ENCODE measurements at places on chromosomes 3 and 15. TPM values are rescaled to one million over a fixed set of nuclear protein-coding genes. Genes with fewer than 3 reads are reported as not detected.
A peak's percentile ranks its signal among the peaks of the same experiment; 100 is the strongest.

PLSCR5 gene
- not detected for total RNA-seq

- no peak for DNase-seq
These were observed 11.0 kb downstream of the GABRA5 start for GRCh38 chr15:26877831-26878230.

RTP1 gene
- total RNA-seq: not detected

GRCh38 chr3:124763644-124764358, 33.5 kb downstream of the UMPS start:
- DNase-seq: no peak

DNA sequence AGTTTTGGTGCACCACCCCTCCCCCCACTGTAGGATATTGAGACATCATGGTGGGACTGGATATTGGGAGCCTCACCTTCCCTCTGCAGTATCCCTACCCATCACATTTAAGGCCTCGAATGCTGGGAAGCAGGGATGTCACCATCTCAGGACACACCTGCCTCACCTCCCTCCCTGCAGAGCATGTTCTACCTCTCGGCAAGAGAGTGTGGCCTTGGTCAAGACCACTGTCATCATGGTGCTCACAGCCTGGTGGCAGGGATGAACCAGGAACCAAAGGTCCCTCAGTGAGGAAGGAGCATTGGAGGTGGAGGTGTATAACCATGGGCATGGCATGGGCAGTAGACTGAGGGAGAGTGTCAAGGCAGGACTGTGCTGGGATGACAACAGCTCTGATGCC, 104.8 kb downstream of the CORO2B start:
- DNase-seq: no peak

GRCh38 chr3:49124991-49125670, 4.5 kb upstream of the USP19 start:
- DNase-seq: no peak

- DNase-seq: peak; percentile 83
These were observed 12.7 kb downstream of the ATP10A start for GRCh38 chr15:25850154-25851111.

- DNase-seq: no peak
These were observed 28.0 kb upstream of the PTX3 start for GRCh38 chr3:157408499-157409149.

GRCh38 chr3:71125738-71126137, 457.8 kb downstream of the FOXP1 start:
- DNase-seq: no peak

DNA sequence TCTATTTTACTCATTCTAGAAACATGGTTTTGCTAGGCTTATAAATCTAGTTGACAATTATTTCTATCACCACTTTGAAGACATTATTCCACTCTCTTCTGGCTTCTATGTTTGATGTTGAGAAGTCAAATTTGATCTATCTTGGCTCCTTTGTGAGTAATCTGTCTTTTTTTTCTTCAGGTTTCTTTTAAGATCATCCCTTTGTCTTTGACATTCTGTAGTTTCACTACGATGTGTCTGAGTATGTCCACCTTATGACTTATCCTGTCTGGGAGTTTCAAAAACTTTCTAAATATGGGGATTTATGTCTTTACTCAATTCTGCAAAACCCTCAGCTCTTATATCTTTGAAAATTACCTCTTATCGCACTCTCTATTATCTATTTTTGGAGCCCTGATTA, 41.0 kb upstream of the TMEM158 start:
- DNase-seq: no peak

GCNT3 gene
- total RNA-seq: not detected

DNA sequence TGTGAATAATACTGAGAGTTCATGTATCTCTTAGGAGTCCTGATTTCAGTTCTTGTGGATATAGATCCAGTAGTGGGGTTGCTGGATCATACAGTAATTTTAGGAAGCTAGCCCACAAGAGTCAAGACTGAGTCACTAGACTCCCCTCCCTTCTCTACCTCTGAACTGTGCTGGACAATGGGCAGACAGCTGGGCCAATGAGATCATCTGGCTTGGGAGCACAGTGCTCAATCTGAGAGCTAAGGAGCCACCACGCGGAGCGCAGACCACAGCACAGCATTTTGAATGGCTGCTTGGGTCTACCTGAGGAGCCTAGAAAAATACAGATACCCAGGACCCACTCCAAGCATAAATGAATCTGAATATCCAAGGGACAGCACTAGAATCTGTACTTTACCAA, 32.5 kb downstream of the WNT5A start:
- no peak for DNase-seq

- DNase-seq: no peak
These were observed 53.2 kb upstream of the RBSN start for GRCh38 chr3:15152184-15152583.

- no peak for DNase-seq
These were observed 73.4 kb downstream of the CCK start for GRCh38 chr3:42192334-42193200.

AHSG gene
- total RNA-seq: not detected

HDC gene
- total RNA-seq: 0.40 TPM

MUSTN1 gene
- total RNA-seq: 0.40 TPM

- no peak for DNase-seq
These were observed 481.4 kb upstream of the CFAP20DC start for GRCh38 chr3:59531066-59531745.

DNA sequence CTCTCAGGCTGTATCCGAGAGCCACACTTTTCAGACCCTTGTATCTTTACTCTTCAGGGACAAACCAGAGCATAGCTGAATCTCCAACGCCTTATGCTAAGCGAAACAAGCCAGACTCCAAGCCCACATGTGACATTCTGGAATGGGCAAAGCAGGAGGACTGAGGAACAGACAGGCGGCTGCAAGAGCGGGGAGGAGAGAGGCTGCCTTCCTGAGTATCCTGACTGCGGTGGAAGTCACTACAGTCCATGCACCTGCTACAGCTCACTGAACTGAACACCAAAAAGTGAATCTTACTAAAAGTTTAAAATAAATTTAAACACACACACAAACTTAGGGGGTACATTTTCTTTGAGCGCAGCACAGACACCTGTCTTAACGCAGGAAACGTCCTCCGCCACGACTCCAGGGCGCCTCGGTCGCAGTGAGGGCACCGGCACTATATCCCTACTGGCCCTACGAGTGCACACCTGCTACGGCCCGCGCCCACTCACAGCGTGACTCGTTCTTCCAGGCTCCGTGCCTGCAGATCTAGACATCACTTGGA, 1.4 kb downstream of the CYFIP1 start:
- DNase-seq: no peak

- no peak for DNase-seq
These were observed 10.5 kb upstream of the ANO10 start for GRCh38 chr3:43632269-43632733.

SEC22A gene
- total RNA-seq: 14.5 TPM

GRCh38 chr3:148400754-148401153, 296.9 kb upstream of the AGTR1 start:
- no peak for DNase-seq

DNA sequence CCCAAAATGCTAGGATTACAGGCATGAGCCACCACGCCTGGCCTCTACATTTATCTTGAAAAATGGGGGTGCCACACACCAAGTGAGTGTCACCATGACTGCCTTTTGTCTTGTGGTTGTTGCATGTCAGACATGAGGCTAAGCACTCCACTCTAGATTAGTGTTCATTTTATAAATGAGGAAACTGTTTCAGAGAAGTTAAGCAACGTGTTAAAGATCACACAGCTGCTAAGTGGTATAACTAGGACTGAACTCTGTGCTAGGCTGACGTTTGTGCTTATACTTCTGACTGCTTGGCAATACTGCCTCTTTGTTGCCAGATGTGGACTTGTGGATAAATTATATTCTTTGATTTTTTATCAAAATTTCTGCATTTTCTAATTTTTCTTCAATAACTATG, 50.8 kb upstream of the SMAD6 start:
- DNase-seq: no peak

- no peak for DNase-seq
These were observed 89.7 kb downstream of the TRIM42 start for GRCh38 chr3:140767566-140767965.

- DNase-seq: no peak
These were observed 180.5 kb upstream of the RASGRP1 start for GRCh38 chr15:38745126-38745525.

DNA sequence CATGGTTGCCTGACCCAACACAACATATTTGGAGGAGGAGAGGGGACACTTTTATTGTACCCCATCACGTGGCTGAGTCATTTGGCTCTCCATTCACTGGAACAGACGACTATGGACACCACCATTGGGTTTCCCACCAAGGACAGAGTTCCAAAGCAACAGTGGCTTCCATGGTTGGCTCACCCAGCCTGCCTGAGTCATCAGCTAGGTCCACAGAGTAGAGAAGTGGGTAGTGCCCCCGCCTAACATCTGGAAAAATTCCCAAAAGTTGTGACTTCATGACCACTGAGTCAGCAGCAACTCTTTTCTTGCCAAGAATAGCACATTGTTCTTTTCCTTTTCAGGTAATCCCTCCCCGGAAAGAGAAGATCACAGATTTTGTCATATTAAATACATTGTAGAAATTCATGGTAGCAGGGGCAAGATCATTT, 3.0 kb upstream of the PPP1R2 start:
- no peak for DNase-seq

GRCh38 chr15:62966294-62967078, 76.1 kb upstream of the TPM1 start:
- no peak for DNase-seq

DNA sequence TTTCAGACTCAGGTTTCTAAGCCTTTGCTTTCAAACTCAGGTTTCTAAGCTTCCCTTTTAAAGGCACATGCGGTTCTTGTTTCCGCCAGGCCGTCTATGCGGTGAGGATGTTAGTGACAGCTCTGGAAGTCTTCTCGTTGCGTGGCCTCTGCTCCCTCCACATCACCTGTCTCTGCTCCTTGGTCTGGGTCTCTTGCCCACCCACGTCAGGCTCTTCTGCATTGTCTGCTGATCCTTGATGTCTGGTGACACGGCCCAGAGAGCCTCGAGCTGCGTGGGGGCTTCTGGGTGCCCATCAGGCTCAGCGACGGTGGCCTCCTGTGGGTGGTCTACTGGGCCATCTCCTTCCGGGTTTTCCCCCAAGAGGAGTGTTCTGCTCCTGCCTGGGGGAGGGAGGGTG, 30.5 kb downstream of the KLF13 start:
- DNase-seq: peak; percentile 75

- no peak for DNase-seq
These were observed 50.7 kb downstream of the XYLB start for GRCh38 chr3:38397320-38397719.
